ENCODE measurements at places on chromosomes 16 and 17.

DNA sequence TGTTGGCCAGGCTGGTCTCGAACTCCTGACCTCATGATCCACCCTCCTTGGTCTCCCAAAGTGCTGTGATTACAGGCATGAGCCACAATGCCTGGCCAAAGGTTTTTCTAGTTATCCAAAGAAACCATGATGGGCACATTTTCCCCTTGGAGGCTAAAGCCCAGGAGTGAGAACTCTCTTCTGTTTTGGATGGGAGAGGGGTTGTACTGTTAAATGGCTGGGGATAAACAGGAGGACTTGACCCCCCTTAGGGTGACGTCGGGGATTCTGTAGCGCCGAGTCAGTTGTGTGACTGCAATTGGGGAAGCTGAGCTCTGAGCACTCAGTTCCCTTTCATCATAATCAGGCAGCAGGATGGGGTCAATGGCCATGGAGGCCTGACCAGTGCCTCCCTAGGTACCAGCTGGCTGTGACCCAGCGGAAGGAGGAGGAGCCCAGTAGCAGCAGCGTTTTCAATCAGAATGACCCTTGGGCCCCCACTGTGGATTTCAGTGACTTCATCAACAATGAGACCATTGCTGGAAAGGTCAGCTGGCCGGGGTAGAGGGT, 4.1 kb downstream of the AOC3 start:
- no peak for DNase-seq

GRCh38 chr16:17299790-17300189, 171.0 kb downstream of the XYLT1 start:
- DNase-seq: no peak

DNA sequence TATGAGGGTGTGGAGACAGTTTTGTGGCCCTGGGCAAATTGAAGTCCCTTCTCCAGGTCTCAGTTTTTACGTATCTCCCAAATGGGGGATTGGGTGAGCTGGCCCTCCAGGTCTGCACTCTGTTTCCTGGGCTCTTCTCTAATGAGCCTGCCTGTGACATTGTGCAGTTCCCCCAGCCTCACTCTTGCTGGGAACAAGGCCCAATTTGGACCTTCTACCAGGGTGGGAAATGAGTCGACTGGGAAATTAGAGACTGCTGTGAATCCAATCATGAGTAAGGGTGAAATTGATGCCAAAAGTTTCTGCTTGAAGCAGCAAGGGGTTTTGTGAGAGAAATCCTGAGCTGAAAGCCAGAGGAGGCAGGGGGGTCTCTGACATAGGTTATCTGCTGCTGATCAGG, 71.5 kb upstream of the KSR1 start:
- no peak for DNase-seq

- no peak for DNase-seq
Measured at GRCh38 chr16:81593481-81593880, 148.9 kb downstream of the CMIP start.

DNA sequence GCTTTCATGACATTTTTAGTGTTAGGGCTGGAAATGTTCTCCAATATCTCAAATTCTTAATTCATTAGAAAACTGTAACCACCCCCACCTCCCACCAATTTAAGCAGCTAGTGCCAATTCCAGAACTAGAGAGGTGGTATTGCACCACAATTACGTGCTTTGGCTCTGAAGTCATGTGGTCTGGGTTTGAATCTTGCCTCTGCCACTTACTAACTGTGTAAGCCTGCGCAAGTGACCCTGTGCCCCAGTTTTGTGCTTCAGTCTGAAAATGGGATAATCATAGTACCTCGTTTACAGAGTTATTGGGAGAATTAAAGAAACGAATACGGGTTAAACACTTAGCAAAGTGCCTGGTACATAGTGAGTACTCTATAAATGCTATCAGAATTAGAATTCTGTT, 14.2 kb upstream of the MPHOSPH6 start:
- DNase-seq: no peak

- DNase-seq: no peak
Measured at GRCh38 chr16:72129976-72130656, 36.5 kb downstream of the DHX38 start.

- no peak for DNase-seq
Measured at GRCh38 chr17:27321372-27321771, 27.5 kb downstream of the WSB1 start.

GRCh38 chr16:75097941-75098901, 18.4 kb downstream of the LDHD start:
- DNase-seq: peak; percentile 66

DNA sequence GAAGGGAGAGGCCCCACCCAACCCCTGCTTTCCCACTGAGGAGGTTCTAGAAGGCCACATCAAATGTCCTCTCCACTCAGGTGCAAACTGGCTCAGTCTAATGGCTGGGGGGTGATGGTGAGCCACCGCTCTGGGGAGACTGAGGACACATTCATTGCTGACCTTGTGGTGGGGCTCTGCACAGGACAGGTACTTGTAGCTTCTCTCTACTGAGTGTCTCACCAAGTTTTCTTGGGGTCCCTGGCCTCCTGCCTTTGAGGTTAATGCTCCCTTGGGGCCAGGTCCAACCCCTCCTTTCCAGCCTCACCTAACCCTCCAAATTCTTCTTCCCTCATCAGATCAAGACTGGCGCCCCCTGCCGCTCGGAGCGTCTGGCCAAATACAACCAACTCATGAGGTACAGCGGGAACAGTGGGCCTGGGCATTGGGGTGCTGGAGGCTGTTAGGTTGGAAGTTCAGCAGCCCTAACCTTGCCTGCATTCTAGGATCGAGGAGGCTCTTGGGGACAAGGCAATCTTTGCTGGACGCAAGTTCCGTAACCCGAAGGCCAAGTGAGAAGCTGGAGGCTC, 5.7 kb downstream of the ENO3 start:
- peak; percentile 46 for DNase-seq

DNA sequence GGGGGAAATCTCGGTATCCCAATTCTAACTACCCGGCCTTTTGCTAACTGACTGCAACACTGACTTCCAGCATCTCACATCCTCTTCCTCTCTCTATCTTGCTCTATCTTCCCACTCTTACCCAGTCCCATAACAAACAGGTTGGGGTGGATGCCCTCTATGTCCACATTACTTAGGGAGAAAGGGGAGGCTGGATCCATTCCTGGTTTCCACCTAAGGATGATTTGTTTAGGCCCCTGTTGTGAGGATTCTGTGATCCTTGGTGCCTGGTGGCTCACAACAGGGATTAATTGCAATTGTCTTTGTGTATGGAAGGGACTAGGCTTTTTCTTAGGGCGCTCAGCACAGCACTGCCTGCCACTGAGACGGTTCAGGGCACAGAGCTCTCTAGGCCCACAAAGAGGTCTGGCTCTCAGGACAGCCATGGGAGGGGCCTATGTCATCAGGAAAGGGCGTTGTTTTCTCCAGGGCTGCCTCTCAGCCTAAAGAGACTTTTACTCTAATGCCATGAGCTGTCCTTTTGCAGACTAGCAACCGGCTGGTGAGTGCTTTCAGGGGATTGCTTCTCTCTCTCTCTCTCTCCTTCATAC, 612.1 kb upstream of the SALL1 start:
- no peak for DNase-seq

- no peak for DNase-seq
Measured at GRCh38 chr17:43755389-43755875, 3.2 kb downstream of the SOST start.

DNA sequence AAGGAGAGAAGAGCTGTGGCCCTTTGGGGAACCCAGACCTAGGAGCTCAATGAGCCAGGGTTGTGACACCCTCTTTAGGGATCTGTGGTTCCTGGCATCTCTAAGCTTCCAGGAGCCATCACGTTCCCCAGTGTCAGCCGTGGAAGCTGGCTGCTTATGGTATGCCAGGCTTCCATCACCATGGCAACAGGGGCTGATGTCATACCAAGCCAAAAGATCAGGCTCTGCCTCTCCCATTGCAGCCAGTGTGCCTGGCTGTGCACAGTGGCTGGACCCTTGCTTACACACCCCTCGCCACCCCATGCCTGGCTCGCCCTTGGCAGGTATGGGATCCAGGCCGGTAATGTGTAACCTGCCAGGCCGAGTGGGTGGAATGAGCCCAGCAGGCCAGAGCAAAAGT, 91.1 kb downstream of the SSH2 start:
- no peak for DNase-seq

DNA sequence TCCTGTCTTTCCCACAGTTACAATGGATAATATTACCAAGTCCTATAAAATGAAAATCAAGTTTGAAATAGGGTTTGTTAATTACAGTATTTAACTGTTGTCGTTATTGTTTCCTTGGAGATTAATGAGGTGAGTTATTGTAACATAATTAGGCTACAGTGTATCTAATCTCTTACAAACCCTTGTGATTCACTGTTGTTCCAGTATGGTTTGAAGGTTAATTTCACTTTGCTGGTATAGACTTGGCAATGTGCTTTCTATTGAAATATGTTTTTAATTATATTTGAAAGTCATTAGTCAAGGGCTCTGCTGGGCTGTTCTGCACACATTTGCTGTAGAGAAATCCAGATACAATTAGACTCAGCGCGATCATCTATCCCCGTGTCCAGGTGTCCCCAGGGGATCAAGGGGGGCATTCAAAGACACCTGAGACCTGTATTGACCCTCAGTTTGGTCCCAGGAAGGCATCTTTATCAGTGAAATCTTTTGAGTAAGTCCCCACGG, 624.6 kb upstream of the EEF2KMT start:
- DNase-seq: no peak

GRCh38 chr16:85359147-85359822, 247.0 kb upstream of the CIBAR2 start:
- DNase-seq: no peak

DNA sequence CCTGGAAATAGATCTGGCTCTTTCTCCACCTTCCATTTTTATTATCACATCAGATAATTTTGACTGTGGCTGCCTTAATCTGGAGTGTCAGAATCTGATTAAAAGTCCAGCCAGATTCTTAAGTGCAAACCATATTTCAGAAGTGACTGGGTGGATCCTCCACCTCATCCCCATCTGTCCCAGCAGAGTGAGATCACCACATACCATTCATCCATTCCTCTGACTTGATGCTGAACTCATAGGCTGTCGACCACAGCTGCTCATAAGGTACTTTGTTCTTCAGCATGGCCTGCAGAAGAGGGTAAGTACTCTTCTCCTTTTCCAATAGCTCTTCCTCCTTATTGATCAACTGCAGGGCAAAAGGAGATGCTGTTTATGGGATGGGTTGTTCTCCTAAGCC, 53.5 kb downstream of the DNAH3 start:
- no peak for DNase-seq

DNA sequence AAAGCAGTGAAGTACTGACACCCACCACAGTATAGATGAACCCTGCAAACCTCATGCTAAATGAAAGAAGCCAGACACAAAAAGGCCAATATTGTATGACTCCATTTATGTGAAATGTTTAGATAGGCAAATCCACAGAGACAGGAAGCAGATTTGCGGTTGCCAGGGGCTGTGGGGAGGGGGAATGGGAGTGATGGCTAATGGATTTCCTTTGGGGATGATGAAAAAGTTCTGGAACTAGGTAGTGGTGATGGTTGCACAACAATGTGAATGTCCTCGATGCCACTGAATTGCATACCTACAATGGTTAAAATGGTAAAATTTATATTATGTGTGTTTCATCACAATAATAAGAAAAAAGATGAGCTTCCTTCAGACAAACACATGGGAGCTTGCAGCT, 28.4 kb upstream of the WFIKKN2 start:
- DNase-seq: no peak

- no peak for DNase-seq
Measured at GRCh38 chr17:16943032-16943352, 28.9 kb downstream of the TNFRSF13B start.

GRCh38 chr16:56617212-56618085, 8.1 kb upstream of the MT1E start:
- DNase-seq: no peak

DNA sequence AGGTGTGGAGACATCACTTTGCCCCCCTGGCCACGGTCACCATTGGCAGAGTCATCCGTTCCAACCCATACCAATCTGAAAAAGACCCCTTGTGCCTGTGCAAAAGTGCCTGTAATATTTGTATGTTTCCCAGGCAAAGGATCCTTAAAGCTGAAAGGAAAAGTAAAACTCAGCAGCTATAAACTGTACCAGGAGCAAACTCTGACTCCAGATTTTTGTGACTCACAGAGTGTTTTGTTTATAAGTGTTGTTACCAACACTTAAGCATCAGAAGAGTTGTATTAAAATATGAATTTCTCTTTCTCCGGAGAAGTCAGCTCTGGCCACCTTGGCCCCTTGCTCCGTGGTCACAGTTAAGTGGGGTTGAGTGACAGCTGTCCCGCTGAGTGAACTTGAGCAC, 75.9 kb downstream of the IRX6 start:
- no peak for DNase-seq

DNA sequence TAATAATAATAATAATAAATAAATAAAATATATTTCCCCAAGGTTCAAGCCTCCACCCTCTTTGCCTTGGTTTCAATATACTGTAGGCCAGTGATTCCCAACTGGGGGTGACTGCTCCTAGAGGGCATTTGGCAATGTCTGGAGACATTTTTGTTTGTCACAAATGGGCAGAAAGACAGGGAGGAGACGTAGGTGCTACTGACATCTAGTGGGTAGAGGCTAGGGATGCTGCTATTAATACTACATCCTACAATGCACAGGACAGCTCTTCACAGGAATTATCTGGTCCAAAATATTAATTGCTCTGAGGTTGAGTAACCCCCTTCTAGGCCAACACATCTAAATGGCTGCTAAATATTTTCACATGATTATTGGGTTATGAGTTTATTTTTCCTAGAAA, 12.8 kb upstream of the PRR14 start:
- DNase-seq: no peak

- peak; percentile 51 for DNase-seq
Measured at GRCh38 chr17:59786536-59787319, 79.3 kb downstream of the VMP1 start.

- DNase-seq: no peak
Measured at GRCh38 chr16:79628988-79629387, 28.5 kb upstream of the MAF start.

GRCh38 chr17:40417258-40417608, 463 bp downstream of the TOP2A start:
- DNase-seq: no peak

- no peak for DNase-seq
Measured at GRCh38 chr17:28544402-28545140, 7.9 kb downstream of the UNC119 start.

DNA sequence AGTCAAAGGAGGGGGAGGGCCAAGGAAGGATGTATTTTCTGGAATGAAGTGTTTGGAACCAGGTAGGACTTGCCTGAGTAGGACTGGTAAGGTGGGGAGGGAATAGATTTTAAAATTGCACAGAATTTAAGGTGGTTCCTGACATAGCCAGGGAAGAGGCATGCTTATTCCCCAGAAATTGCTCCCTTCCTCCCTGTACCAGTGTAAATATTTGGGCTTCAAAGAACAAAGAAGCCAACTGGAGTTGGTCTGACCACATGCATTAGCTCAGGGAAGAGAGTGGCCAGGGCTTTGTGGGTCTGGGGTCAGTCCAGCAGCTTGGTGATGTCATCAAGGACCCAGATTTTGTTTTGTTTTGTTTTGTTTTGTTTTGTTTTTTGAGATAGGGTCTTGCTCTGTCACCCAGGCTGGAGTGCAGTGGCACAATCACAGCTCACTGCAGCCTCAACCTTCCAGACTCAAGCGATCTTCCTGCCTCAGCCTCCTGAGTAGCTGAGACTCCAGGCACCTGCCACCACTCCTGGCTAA, 9.3 kb upstream of the MRTFB start:
- DNase-seq: no peak

Measured in activated CD4-positive, alpha-beta T cell treated with anti-CD3 and anti-CD28 coated beads, Interleukin-2, amount 50 U/mL, for 1 hour (primary cell).